ENCODE measurements at places on chromosomes 4 and X.

GRCh38 chr4:112923516-112923915 is 125.9 kb upstream of the ANK2 start:
- no peak for DNase-seq

- no peak for DNase-seq
Measured at GRCh38 chr4:25215511-25215910, 18.3 kb upstream of the PI4K2B start.

GRCh38 chr4:40952672-40953071 is 202.9 kb downstream of the NSUN7 start:
- DNase-seq, result no peak

DNA sequence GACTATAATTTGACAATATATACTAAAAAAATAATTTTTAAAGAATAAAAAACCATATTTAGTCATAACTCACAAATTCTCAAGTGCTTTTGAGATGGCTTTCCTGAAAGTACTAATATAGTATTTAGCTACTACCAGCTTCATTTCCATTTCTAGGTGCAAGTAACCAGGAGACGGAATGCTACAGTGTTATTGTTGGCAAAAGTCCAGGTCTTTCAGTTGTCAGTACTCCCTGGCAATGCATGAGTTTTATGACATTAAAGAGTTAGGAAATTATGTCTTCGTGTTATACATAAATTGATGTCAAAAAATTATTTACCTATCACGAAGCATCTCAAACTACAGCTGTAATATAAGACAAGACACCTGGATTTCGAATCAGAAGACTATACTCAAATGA is 45.0 kb downstream of the TMEM47 start:
- no peak for DNase-seq

- no peak for DNase-seq
Measured at GRCh38 chr4:76219299-76220055, 5.9 kb upstream of the SCARB2 start.

- DNase-seq, result no peak
Measured at GRCh38 chr4:68250151-68250930, 4.8 kb upstream of the TMPRSS11B start.

- DNase-seq, result no peak
Measured at GRCh38 chr4:149005191-149005590, 563.0 kb upstream of the NR3C2 start.

All from naive thymus-derived CD8-positive, alpha-beta T cell (primary cell).